ENCODE measurements at places on chromosomes 11 and 22.

DNA sequence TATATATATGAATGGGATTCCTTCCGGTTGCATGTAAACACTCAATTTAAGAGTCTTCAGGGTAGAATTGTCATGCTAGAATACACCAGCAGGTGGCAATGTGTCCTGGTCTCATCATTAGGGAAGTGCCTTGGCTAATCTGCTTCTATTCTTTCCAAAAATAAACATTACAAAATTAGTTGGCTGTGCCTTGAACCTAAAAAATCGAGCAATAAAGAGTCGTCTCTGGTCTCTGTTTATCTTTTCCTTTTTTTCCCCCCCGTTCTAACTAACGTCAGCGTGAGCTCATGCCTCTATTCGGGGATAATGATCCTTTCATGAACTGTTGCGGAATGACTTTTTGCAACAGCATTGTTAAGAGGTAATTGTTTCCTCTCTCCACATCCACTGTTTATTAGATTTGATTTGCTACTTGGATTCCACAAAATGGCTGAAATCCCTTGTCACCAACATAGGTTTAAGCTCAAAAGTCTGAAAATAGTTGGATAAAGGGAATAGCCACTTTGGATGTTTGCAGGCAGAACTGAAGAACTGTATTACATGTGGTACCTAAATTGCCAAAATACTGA, 1.2 kb upstream of the ARHGEF12 start:
- DNase-seq, result peak; percentile 84

DNA sequence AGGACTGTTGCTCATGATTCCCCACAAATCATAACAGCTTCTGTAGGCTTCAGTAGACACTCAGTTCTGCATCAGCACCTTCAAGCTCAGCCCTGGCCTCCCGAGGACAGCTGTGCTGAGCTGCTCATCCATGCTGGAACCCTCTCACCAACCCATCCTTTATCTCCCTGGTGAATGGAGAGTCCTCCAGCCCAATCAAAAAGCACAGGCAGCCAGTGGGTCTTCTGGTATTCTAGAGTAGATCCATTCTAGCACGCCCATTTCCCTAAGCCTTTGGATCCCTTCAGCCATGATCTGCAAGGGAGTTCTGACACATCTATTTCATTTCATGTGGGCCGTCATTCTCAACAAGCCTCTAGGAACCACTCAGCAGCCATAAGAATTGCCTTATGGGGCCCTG, 44.6 kb upstream of the SPATA19 start:
- DNase-seq, result no peak

GRCh38 chr11:79237703-79238102, 203.1 kb downstream of the TENM4 start:
- DNase-seq, result peak; percentile 22

DNA sequence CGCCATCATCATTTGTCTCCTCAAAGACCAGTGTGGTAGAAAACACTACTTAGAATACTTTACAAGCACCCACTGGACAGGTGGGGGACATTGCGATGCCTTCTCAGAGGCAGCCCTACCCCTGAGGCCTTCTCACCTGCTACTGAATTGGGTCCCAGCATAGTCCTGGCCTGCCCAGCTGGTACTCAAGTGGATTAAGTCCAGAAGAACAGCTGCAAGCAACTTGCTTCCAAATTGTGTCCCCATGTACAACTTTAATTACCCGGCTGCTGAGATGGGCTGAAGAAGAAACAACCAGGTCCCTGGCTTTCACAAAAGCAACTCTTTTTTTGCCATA, 12.3 kb downstream of the ABTB2 start:
- no peak for DNase-seq

DNA sequence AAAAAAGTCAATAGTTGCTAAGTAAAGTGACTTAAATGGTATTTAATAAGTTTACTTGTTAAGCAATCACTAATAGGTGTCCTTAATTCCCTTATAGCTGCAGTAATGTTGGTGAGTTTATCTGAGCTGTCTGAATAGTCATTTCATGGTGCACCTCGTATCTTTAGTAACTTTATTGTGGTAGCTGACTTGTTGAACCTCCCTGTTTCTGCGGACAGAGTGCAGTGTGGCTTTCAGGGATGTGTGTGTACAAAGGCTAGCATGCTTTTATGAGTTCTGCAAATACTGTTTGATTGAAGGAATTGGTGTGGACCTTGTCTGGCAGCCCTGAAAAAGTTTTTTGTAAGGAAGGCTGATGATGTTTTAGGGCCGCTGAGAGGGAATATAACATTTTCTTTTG, 2.6 kb downstream of the ZNRF3 start:
- no peak for DNase-seq

DNA sequence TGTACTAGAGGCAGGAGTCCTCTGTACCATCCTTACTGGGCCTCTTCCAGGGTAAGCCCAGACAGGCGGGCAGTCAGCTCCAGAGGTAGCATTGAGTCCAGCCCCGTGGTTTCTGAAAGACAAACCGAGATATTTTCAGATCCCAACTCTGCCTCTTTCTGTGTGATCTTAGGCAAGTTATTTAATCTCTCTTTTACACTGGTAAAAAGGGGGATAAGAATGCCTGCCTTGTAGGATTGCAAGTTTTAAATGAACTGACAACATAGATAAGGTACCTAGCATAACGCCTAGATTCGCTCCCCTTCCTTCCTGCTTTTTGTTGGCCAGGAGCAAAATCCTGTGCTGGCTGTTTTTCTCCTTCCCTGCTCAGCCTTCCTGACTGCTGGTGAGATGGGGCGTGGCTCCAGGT, 56.4 kb upstream of the NNMT start:
- DNase-seq, result no peak

DNA sequence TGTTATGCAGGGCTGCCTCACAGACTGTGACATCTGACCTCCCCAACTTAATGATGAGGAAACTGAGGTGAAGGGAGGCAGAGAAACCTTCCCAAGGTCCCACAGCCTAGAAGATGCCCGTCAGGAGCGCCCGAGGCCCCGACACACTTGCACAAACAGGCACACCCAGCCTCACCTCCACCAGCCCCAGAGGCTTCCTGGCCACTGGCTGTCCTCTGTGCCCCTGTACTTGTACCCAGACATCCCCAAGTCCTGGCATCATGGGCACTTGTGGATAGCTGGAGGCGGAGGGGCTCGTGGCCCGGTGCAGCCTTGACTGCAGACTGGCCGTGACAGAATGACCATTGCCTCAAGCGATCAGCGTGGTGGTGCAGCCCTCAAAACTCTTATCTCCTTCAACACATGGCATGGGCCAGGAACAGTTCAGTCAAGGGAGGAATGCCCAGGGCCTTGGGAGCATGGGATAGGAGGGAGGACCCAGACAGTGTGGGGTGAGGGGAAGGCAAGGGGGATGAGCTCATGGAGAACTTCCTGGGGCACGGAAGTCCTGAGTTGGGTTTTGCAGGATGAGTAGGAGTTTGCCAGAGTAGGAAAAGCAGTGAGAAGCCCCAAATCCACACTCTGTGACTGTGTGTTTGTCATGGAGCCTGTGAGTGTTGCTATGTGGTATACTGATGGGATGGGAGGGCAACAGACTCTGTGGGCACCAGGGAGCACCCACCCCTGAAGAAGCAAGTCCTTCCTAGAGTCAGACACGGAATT, 25.8 kb upstream of the PPARA start:
- no peak for DNase-seq

DNA sequence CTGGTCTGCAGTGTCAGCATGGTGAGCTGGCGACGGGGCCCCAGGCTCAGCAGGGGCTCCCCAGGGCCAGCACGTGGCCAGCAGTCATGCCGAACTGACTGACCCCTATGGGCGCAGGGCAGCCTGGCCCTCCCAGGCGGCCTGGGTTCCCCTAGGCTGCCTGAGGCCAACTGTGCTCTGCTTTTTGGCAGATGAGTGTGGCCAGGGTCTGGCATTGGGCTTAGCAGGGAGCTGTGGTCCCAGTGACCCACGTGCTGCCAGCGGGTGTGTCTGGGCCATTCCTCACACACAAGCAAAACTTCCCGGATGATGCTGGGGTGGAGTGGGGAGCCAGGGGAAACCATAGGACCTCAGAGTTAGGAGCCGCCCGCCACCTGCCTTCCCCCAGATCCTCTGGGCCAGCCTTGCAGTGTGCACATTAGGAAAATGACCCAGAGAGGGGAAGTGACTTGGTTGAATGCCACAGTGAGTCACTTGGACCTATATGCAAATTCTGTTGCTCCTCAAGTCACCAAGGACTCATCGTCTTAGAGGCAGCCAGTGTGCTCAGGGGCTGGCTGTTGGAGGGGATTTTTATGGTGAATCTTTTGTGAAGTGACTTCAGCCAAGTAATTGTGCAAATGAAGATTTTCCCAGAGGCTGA, 6.5 kb downstream of the ADORA2A start:
- DNase-seq, result no peak

- DNase-seq, result no peak
These were observed 61.7 kb downstream of the RAB30 start for GRCh38 chr11:83009999-83010398.

DNA sequence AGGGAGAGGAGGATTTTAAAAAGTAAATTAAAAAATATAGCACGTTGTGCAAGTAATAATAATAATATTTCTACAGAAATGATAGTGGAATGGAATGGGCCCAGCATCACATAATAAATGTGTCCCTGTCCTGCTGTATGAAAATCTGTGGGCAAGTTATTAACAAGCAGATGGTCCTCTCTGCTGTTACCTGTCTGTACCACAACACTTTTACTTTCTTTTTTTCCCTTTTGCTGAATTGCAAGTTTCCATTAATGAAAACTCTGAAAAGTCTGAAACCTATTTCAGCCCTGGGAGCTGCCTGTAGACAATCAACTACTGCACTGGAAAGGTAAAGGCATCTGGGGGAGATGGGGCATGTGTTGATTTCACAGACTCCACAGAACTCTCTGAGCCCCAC, 937.1 kb downstream of the OPCML start:
- DNase-seq, result no peak

DNA sequence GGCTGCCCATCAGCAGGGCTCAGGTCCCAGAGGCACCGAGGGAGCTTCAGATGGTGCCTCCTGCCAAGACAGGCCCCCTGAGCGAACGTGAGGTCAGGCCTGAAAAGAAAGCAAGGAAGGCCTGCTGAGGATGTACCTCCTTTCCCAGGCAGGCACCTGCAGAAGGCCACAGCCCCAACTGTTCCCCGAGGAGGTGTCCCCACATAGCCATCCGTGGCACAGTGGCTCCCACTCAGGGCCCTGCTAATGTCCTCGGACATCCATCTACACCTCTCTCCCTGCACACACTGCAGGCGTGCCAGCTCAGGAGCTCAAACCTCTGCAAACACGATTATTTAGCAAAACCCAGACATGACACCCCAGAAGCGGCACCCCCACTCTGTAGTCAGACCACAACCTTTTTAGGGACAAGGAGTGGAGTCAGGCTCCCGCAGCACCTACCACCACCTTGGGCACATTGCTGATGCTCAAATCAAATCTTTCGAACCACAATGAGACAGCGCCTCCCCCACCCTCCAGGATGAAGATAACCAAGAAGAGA, 36.9 kb downstream of the SHANK2 start:
- no peak for DNase-seq

DNA sequence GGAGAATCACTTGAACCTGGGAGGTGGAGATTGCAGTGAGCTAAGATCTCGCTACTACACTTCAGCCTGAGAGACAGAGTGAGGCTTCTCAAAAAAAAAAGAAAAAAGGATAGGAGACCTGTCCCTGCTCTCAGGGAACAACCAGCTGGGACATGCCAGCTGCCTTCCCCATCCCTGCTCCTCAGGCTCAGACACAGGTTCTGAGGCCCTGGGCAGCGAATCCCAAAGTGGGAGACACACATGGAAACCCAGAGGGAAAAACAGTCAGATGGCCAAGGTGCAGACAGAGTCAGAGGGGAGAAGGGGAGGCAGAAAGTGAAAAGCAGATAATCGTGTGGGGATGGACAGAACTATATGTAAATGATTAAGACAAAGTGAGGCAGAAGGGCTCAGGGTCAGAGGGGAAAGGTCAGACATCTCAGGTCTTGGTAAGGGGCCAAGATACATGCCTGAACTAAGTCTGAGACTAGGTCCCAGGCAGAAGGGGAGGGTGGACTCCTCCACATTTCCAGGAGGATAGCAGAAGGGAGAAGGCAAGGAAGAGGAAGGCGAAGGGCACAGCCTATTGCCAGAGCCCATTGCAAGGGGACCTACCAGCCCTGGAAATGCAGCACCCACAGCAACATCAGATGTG, 14.2 kb downstream of the STARD10 start:
- DNase-seq, result no peak

DNA sequence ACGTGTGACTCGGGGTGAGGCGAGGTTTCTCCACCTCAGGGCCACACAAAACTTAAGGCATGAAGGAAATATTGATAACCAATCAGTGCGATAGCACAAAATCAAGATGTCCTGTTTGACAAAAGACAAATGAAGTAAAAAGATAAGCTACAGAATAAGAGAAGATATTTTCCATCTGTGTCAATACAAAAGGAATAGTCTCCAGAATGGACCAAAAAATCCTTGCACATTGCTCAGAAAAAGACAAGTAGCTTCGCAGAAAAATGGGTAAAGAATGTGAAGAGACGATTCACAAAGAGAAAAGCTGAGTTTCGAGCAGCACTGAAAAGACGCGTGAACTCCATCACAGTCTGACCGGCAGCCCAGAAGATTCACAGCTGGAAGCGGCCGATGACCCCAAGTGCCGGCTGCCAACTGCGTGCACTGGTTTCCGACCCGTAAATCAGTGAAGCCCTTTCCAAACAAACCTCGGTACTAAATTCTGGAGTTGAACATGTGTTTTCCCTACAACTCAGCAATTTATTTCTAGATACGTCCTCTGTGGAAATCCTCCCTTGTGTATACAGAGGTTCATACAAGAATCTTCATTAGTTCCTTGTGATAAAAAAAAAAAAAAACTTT, 308.4 kb downstream of the BRD1 start:
- DNase-seq, result no peak

DNA sequence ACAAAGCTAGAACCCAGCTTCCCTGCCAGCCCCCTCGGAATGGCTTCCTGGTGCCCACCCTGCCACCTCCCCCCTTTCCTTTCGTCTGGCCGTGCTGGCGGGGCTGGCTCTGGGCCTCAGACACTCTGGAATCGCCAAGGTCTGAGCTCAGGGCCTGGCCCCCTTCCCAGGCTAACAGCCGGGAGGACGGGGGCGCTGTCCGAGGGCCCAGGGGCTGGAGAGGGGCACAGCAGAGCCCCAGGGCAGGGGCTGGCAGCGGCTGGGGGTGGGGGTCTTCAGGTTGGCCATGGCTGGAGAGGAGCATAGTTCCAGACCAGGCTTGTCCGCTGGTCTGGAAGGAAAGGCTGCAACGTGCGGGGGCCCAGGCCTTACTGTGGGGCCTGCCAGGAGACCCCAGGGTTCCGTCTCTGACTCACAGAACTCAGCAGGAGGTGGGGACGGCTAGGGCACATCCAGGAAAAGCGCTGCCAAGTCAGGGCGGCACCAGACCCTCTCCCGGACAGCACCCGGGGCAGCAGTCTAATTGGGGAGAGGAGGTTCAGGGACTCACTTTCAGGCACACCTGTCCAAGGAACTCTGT, 861 bp upstream of the LTBP3 start:
- peak; percentile 86 for DNase-seq

- DNase-seq, result no peak
These were observed 19.2 kb downstream of the THAP12 start for GRCh38 chr11:76361776-76362175.

GRCh38 chr11:45233121-45233803, 52.9 kb downstream of the SYT13 start:
- DNase-seq, result peak; percentile 77
